NCI-H1930 (cell line): ENCODE measurements at places on chromosomes 12 and 14.
A peak's percentile ranks its signal among the peaks of the same experiment; 100 is the strongest.

DNA sequence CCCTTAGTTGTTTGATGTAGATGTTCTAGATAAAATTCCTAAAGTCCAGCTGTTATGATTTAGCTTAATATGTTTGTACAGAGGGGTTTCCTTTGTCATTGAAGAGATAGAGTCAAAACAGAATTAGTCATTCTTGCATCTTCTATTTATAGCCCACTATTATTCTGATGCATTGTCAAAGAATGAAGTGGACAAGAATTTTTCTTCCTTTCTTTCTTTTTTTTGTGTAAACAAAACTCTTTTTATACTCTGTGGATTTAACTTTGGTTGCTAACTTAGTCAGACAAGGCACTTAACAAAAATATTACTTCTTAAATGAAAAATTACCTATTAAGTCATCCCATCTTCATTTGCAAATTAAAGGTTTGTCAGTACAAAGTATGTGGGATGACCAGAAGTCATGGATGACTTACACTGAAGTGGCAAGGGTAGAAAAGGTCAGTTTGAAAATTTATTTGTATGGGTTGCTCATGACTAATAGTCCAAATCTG lies 215.6 kb upstream of the DDHD1 start:
- no peak for DNase-seq

GRCh38 chr12:14656846-14657245 lies 39.6 kb downstream of the GUCY2C start:
- DNase-seq: no peak

GRCh38 chr12:107448198-107448597 lies 237.4 kb upstream of the PWP1 start:
- peak; percentile 10 for DNase-seq

DNA sequence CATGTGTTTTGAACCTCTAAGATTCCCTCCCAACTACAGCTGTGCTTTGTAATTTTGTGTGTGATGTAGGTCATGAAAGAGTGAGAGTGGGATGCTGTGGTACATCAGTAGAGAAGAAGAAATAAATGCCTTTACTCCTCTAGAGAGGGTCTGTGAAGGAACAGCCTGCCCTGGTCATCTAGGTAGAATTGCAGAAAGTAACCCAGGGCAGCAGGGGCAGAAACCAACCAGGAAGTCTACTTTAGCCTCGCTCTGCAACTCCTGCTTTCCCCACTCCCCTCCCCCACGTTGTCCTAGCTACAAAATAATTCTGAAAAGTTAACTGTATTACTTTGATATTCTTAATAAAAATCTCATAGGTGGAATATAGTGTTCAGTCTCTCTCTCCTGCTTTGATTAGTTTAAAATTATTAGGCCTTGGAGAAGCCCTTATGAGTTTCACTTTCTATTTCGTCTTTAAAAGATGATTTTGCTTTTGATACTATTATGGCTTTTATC lies 7.5 kb downstream of the TBK1 start:
- DNase-seq: no peak

DNA sequence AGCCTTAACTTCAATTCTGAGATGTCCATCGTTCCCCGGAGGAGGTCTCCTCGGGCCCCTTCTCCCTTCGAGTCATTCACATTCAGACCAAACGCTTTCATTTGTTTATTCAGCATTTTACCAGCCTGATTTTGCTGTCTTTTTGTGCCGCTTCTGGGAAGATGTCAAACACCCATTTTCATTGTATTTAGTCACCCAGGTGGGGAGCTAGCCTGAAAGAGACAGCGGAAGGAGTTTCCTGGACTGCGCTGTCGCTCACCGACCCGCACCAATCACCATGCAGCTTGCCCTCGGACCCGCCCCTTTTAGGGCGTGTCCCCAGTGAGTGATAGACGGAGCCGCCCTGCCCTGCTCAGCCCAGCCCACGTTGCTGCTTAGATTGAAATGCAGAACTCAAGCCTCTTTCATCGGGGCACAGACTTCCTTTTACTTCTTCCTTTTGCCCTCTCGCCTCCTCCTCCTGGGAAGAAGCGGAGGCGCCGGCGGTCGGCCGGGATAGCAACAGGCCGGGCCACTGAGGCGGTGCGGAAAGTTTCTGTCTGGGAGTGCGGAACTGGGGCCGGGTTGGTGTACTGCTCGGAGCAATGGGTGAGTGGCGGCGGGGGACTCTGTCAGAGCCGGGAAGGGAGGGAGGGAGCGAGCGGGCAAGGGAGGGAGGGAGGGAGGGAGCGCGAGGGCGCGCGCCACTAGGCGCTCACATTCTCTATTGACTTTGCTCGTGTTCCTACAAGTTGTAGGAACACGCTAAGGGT lies at the start of gene PAX9:
Gene PAX9 (plus strand): TSS at position 355 of the 752 bp plus-strand sequence. CDS start 230 bp downstream, at position 585.
- DNase-seq: peak; percentile 77

GRCh38 chr12:26425587-26426260 lies 230.4 kb downstream of the SSPN start:
- no peak for DNase-seq

DNA sequence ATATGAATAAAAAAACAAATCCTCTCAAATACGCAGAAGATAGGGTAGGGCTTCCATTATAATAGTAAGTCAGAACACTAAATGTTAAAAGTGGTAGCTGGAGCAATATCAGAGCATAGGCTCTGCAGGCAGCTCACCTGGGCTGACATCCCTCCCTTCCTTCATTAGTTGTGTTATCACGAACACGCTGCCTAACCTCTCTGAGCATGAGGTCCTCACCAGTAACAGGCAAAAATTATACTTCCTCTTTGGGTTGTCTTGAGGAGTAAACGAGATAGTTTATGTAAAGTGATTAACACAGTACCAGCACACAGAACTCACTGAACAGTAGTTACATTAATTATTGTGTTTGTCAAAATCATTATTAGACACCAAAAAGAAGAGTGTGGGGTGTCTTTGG lies 154.3 kb downstream of the STXBP6 start:
- no peak for DNase-seq

GRCh38 chr12:27480016-27480415 lies 33.5 kb downstream of the SMCO2 start:
- DNase-seq: no peak

DNA sequence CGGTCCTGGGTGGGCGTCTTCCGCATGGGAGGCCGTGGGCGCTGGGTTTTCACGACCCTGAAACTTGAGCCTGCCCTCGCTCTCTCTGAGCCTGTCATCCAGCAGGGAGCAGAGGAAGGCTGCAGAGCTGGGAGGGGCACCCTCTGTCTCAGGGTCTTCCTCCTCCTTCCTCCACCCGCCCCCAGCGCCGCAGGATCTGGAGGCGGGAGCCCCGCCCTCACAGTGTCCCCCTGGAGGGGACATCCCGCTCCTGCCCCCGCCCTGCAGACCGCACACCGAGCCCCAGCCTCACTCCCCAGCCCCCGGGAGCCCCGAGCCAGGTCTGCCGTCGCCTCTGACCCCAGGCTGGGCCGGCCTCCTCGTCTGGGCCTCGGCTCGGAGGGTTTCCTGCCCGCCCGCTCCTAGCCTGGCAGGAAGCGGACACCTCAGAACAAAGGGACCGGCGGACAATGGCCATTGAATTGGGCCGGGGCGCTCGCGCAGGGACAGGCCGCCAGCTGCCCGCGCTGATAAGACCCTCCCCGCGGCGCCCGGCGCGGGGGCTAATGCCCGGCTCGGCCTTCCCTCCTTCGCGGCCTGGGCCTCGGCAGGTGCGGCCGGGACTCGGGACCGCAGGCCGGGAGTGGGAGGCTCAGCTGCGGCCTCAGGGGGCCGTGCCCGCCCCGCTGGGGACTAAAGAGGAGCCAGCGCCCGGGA lies 15.3 kb upstream of the NUDT14 start:
- no peak for DNase-seq

DNA sequence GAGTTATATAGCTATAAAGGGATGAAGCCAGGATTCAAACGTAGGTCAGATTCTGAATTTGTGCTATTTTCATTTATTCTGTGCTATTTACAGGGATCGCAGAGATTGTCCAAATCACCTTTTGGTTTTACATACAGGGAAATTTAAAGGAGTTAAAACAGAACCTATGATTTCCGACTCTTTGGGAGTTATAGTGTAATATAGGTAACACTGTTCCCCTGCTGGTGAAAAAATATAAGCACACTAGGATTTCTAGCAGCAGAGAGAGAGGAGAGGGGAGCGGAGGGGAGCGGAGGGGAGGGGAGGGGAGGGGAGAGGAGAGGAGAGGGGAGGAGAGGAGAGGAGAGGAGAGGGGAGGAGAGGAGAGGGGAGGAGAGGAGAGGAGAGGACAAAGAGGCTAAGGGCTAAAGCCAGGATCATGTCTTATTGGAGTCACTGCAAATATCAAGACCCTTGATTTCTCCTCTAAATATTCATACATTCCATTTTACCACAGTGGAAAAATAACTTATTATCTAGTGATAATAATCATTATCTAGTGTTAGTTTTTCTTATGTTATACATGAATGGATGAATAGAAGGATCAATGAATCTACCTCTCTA lies 46.2 kb upstream of the KCNH5 start:
- no peak for DNase-seq

- no peak for DNase-seq
Observed at GRCh38 chr12:90943255-90943654, 11.7 kb downstream of the CCER1 start.

DNA sequence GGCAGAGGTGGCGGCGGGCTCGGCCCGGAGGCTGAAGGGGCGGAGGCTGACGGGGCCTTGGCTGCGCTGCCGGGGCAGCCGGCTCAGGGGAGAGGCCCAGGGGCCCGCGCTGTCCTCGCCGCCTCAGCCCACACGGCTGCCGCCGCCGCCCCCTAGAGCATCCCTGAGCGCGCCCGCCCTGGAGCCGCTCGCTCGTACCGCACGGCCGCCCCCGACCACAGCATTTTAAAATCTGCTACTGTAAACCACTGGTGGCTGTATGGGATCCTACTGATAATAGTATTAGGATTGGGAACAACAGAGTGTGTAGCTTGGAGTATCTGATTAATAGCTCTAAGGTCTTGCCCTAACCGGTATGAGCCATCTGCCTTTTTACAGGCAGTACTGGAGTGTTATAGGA lies 22.2 kb upstream of the EDDM3A start:
- DNase-seq: no peak

- no peak for DNase-seq
Observed at GRCh38 chr12:22993609-22994315, 368.8 kb downstream of the ETNK1 start.

- DNase-seq: no peak
Observed at GRCh38 chr14:80624581-80624980, 317.0 kb downstream of the CEP128 start.

- DNase-seq: no peak
Observed at GRCh38 chr14:87156878-87157277, 836.1 kb downstream of the GALC start.

DNA sequence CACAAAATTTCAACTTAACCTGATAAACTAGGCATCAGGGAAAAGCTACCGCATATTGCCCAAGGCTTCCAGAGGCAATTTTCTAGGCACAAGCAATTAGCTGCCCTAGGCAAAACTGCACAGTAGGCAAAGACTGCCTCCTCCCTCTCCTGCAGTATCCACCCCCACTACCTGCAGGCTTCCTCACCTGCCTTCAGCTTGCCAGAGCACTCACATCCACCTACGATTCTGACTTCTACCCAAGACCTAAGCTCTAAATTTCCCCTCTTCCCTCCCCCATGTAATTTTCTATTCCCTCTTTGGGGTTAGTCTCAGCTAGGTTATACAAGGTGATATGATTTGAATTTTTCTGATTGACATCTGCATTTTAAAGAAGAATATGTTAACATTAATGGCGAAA lies 21.9 kb upstream of the CCDC196 start:
- DNase-seq: no peak

- DNase-seq: no peak
Observed at GRCh38 chr12:68290126-68290525, 36.7 kb upstream of the IL22 start.

DNA sequence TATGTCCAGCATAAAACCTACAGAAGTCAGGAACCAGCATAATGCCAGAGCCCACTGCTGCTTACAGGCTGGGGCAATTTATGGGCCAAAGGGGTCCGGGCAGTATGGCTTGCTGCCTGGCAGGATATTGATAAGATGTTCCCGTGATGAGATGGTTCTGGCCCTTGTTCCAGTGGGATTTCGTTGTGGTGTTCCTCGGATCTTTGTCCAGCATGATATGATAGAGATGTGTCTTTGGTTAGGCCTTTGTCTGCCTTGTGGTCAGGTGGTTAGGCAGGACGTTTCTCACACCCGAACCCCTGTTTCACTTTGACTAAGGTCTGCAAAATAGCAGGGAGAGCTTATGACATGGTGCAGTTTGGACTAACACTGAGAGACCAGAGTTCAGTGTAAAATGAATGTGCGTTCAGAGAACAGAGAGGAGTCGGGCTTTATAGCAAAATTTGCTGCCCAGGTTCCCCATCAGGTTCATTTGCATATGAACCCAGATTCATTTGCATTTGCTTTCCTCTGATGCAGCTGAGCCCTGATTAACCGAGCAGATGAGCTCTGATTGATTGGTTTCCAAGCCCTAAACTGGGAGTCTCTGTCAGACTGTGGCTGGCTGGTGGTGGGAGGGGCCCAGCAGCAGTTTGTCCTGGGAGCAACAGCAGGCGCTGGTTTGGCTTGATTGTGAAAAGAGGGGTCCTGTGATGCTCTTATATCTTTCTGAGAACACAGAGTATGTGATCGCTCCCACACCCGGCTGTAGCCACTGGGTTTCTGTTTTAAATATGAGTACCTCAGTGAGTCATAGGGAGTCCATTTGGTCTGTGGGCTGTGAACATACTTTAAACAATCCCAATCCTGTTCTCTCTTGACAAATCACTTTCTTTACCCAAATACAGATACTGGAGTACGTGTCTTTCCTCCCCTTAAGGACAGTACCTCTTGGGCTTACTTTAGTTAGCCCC lies 156.3 kb upstream of the PZP start:
- DNase-seq: no peak

DNA sequence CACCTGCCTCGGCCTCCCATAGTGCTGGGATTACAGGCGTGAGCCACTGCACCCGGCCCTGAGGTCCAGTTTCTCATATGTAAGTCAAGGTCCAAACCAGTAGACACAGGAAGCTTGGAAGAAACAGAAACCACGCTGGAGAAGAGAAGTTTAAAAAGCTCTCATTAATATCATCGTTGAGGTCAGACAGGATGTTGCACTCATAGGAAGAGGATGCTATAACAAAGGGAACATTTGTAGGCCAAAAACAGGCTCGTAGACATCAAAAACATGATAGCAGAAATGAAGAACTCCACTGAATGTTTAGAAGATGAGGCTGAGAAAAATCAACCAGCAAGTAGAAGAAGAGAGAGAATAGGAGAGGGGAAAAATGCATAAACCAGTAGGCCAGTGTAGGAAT lies 46.8 kb downstream of the ACACB start:
- DNase-seq: no peak

DNA sequence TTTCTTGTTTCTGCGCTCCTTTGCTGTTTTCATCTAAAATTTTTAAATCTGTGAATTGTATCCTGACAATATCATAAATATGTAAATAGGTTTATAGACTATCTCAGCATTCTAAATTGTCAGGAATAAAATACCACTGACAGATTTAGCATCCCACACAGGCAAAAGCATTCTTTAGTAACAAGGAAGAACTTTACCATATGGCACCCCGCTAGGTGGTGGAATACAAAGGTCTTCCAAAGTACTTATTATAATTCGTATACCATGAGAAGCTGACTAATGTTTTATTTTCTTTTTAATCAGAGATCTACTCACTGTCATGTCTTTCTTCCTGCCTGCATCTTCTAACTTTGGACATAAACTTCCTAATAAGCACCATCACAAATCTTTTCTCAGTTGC lies 328.8 kb upstream of the NOVA1 start:
- DNase-seq: no peak

GRCh38 chr12:3019005-3019680 lies 58.0 kb upstream of the TSPAN9 start:
- no peak for DNase-seq
